ENCODE measurements at places on chromosomes 6 and 20. TPM values are rescaled to one million over a fixed set of nuclear protein-coding genes. Genes with fewer than 3 reads are reported as not detected.

The DYNLT1 gene
- 107 TPM for total RNA-seq

The RMND1 gene
- total RNA-seq, result 28.4 TPM

The DEFB119 gene
- total RNA-seq, result not detected

The SIRPB2 gene
- 0.15 TPM for total RNA-seq

The HCK gene
- not detected for total RNA-seq

The RPN2 gene
- total RNA-seq, result 227 TPM

The GABRR2 gene
- total RNA-seq, result not detected

The IRF4 gene
- total RNA-seq, result not detected

The OR2H1 gene
- total RNA-seq, result not detected

The PRR18 gene
- not detected for total RNA-seq

The PTCRA gene
- not detected for total RNA-seq

The CITED2 gene
- 22.8 TPM for total RNA-seq

The C20orf141 gene
- not detected for total RNA-seq

The FAM83C gene
- total RNA-seq, result 1.0 TPM

The PCK1 gene
- not detected for total RNA-seq

The PRDM13 gene
- total RNA-seq, result not detected

The COL9A3 gene
- 6.2 TPM for total RNA-seq

The PLEKHG1 gene
- 0.84 TPM for total RNA-seq

The KCNS1 gene
- 0.91 TPM for total RNA-seq

Measured in hair follicular keratinocyte (primary cell).